Stimulated activated naive CD4-positive, alpha-beta T cell (primary cell): ENCODE measurements at places on chromosomes 6 and 20.

- no peak for DNase-seq
These were observed 75.4 kb upstream of the LAMA2 start for GRCh38 chr6:128807577-128807976.

DNA sequence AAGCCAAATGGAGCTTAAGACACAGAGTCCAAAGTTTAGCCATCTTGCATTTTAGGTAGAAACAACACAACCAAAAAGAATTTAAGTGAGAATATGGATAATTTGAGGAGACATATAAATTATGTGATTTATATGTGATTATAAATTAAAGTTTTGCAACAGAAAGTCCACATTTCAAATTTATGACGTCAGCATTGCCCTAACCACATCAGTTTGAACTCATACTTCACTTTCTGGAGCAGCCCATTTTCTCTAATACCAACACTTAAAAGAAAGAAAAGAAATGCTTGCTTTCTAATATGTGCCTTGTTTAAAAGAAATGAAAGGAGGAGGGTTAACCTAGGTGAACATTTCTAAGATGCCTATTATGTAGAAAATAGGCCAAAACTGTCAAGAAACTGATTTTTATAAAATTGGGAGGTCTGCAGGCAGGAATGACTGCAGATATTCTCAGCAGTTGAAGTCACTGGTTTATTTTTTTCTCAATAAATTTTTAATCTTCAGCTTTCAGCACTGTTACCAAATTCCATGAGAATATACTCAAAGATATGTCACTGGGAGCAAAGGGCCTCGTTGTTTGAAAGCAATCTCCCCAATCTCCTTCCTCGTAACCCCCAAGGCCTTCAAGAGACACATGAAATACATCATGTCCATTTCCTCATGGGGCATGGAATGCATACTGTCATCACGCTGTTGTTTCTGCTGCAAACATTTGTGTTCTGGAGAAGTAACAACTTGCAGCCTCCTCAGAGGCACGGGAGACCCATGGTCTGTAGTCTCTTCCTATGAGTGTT, 137.8 kb downstream of the SOD2 start:
- no peak for DNase-seq

GRCh38 chr6:153090241-153090930, 40.7 kb downstream of the RGS17 start:
- DNase-seq = no peak

- no peak for DNase-seq
These were observed 319.7 kb upstream of the MAN1A1 start for GRCh38 chr6:119669221-119669620.

DNA sequence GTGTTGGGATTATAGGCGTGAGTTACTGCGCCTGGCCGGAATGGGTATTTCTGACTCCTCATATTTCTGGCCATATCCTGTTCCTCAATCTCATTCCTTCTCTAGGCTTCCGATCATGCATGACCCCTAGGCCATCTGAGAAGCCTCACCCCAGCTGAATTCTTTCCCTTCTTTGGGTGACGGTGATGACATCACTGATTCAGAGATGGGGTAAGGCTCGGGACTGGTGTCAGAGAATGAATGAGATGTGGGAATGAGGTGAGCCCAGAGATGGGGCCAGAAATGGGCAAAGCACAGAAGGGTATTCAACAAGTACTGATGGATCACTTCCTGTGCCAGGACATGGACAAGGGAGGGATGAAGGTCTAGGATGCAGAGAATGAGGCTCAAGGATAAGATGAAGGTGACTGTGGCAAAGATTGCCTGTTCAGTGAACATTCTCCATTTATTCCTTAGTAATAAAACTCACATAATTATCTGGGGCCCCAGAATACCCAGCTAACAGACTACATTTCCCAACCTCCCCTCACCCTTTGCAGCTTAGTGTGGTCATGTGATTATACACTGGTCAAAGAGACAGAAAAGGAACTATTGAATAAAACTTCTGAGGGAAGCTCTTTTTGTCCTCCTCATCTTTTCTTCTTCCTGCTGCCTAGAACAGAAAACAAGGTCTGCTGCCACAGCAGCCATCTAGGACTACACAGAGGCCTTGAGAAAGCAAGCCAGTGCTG, 39.6 kb downstream of the KIAA0319 start:
- no peak for DNase-seq

DNA sequence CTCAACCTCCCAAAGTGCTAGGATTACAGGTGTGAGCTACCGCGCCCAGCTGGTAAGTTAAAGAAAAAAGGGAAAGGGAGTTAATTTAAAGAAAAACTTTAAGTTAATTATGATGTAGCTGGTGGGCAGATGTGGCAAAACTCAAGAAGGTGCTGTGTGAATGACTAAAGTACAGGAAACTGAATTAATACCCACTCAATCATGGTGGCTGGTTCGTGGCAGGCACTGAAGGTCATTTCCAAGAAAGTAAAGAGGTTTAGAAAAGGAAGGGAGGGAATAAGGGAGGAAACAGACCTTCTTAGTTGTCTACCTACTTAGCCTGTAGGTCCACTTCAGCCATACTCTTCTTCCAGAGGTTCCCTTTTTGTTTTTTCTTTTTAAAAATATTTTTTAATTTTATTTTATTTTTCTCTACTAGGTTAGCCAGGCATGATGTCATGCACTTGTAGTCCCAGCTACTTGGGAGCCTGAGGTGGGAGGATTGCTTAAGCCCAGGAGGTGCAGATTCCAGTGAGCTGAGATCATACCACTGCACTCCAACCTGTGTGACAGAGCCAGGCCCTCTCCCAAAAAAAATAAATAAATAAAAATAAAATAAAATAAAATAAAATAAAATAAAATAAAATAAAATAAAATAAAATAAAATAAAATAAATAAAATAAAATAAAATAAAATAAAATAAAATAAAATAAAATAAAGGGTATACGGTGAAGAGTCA, 11.9 kb upstream of the TGM3 start:
- no peak for DNase-seq

DNA sequence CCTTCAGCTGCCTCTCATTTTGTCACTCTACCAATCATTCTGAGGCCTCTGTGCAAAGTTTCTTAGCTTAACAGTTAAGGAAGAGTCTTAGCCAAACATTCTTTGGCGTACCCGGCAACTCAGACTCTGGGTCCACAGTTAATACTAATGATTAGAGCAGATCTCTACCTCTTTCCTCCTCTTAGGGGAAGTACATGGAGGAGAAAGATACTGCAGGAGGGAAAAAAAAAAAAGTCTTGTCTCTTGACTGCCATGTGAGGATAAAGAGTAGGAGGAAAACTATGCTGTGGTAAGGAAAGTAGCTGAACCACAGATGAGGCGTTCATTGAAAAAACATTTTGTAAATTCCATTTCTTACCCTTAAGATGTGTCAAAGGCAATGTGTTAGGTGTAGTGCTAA, 44.0 kb upstream of the MARCKS start:
- DNase-seq = no peak

DNA sequence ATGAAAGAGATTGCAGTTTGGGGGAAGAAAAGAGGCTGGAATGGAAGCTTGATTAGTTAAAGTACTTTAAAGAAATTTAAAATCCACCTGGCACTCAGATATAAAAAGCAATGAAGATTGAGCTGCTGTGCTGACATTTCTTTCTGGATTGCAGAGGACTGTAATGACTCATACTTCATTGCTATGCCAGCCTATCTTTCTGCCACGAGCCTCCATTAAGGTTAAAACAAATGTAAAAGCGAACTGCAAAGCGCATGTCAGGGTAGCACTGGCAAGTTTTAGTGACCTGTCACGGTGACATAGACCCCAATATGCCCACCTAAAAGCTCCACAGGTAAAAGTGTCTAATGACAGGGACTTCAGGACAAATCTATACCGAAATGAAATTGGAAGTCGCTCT, 449.6 kb downstream of the C6orf118 start:
- DNase-seq = no peak
